Kidney (tissue), 22 donors: ENCODE measurements at places on chromosomes 5 and 9. TPM values are rescaled to one million over a fixed set of nuclear protein-coding genes. Genes with fewer than 3 reads are reported as not detected.
A peak's percentile ranks its signal among the peaks of the same experiment; 100 is the strongest.

Gene RLN1
- total RNA-seq, result 0.57 TPM

Gene NDUFAF2
- 23.7 TPM for total RNA-seq

- DNase-seq, result no peak
Observed at GRCh38 chr9:91207729-91208418, 153.8 kb downstream of the AUH start.

Gene CKMT2
- total RNA-seq, result 3.7 TPM

- no peak for DNase-seq
Observed at GRCh38 chr5:149153193-149153750, 12.0 kb downstream of the ABLIM3 start.

- DNase-seq, result no peak
Observed at GRCh38 chr5:158209219-158209908, 350.4 kb upstream of the CLINT1 start.

DNA sequence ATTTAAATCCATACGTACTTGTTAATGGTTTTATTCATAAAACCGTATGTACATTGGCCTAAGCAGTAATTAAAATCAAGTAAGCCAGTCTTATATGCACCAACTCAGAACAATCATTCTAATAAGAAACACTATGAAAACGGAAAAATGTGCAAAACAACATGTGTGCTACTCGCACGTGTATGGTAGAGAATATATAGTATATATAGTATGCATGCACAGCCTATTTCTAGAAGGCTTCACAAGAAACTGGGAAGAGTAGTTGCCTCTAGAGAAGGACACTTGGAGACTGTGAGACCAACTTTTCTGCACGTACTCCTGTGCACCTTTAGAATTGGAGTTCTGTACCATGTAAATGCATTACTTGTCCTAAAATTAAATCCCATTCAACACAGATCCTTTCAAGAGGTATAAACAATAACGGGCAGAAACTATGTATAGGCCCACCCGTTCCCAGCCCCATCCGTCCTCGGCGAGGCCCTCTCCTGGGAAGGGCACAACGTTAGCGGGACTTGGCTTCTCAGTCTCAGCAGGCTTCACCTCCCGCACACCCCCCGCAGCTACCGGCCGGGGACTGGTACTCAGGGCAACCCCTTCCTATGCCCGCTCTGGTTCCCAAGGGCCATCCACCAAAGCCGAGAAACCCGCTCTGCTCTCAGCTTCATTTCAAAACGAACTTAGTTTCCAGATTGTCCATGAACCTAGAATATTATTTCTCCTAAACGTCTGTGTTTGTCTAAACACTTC is 2.0 kb downstream of the CDC14B start:
- peak; percentile 30 for DNase-seq

GRCh38 chr9:14511452-14511851 is 181.8 kb downstream of the ZDHHC21 start:
- DNase-seq, result no peak

DNA sequence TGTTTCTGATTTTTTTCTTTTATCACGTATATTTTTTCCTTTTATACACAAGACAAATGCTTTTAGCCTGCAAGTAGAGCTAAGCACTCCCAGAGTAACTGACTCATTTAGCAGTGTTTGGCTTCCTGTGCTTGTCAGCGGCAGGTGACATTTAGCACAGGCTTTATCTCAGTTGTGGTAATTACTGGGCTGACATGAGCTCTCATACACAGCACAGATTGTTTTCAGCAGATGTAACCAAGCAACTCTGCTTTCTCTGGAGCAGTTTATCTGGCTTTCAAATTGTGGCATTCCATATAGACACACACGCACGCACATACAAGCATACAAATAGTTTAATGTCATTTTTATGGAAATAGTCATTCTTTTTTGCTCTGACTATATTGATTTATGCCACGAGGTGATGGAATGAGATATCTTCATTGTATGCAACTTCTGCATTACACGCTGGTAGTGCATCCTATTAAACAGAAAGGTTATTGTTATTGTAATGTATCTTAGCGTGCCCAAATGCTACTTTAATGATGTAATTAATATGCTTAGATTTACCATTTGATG is 379.0 kb upstream of the GRAMD2B start:
- DNase-seq, result no peak
